Activated CD4-positive, alpha-beta T cell treated with anti-CD3 and anti-CD28 coated beads, Interleukin-2, amount 10 ng/mL, durations not matched to agents 7 days and 5 days (primary cell): ENCODE measurements at places on chromosomes 1 and 21.

DNA sequence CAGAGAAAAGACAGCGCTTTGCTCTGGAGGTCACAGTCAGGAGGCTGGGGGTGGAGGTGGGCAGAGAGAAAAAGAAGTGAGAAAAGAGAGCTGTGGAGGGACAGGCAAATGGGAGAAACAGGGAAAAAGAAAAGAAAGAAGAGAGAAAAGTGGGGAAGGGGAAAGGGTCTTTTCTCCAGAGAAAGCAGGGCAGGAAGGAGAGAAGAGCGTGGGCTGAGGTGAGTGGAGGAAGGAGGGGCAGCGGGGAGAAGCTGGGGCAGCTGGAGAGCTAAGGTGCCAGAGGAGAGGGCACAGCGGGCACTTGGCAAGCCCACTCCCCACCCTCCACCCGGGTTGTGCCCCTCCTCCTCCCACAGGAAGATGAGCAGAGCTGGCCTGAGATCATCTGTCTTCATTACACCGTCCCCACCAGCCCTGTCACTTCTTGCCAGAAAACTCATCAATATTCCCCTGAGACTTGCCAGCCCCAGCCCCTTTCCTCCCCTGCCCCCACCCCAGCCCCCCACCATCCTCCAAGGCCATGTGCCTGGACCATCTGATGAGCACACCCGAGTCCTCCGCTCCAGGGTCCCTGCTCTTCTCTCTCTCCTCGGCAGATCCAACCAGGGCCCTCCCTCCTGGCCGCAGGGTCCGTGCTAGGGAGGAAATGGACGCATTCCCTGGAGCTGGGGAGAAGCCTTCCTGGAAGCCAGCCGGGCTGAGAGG lies 17.0 kb upstream of the BLACAT1 start:
- DNase-seq, result no peak

DNA sequence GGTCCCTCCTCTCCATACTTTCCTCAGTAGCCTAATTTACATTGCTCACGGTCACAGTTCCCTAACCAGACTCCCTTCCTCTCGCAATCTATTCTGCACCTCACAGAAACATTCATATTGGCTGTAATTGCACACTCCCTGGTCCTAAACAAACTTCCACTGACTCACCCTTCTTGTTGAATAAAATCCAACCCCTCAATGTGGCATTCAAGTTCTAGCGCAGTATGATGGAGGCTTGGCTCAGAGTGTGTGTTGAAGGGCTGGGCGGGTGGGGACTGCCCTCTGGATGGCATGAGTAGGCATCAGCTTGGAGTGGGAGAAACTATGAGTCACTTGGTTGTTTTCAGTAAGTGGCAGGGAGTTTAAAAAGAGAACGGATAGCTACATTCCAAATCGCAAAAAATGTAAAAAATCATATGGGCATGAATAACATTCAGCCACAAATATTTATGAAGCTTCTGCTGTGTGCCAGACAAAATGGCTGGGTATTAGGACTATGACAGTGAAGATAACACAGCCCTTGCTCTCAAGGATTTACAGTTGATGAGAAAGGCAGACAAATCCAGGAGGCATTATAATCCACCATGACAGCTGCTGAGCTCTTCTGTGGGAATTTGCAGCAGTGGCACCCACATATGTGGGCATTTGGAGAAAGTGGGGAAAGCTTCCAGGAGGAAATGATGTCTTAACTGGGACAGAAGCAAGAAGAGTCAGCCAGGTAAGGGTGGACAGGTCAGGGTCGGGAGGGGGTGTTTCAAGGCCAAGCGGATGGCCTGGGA lies 42.2 kb upstream of the LYST start:
- no peak for DNase-seq

- DNase-seq, result no peak
These were observed 16.9 kb upstream of the COL18A1 start for GRCh38 chr21:45388011-45388521.

DNA sequence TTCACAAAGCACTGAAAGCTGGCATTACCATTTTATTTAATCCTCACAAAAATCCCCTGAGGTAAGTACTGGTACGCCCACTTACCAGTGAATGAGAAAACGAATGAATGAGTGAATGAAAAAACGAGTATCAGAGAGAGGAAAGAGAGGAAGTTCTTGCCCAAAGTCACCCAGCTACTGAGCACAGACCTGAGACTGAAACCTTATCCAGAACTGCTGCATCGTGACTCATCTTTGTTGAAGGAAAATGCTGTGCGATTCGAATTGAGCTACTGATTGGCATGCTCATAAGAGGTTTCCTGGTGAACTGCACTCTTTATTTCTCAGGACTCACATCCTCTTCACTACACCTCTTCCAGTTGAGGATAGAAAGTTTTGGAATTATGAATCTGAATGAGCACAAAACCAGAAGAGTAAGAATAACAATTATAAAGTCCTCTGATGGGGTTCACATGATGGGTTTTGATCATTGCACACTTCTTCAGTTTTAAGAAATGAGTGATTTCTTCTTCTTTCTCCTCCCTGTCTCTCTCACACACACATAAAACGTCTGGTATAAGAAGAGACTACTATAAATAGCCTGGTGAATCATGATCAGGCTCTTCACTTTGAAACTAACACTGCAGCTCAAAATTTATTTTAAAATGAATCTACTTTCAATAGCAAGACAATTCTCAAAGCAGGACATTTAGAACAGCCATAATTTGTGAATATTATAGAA lies 32.1 kb downstream of the IL12RB2 start:
- DNase-seq, result peak; percentile 39

DNA sequence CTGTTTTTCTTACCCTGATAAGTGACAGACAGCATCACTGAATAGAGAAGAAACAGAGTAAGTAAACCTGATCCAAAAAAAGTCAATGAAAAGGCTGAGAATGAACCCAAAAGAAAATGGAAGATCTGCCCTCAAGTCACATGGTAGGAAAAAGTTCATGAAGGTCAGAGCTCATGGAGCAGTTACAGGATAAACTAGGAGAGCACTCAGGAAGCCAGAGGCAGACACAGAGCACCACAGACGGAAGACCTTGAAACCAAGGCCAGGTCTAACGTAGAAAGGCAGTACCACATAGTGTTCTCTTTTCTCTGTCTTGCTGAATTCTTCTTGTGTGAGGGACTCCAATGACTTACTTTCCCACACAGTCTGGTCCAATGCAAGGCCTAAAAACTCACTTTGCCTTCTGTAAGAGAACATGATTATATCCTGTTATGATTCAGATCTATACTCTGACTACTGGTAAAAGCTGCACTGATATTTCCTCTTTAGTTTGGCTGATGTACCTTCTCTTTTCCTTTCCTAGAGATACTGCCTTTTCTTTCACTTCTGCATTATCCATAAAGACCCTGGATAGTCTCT lies 40.8 kb downstream of the RTCA start:
- no peak for DNase-seq

DNA sequence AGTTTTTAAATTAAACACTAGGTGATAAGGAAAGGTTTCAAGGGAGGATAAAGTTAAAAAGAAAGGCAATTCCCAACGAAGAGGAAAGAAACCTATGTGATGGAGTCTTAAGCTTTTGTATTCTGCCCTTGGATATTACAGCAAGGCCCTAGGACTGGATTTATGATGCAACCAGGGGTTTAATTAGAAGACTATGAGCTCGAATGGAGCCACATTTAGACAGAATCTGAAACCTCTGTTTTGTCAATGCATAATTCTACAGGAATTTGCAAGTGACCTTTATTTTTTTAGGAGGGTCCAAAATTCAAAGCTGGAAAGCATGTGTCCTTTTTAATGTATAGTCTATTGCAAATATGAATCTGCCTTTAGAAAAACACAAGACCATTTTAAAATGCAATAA lies 37.9 kb downstream of the TGFB2 start:
- no peak for DNase-seq
